ENCODE measurements at places on chromosomes 2 and 18. TPM values are rescaled to one million over a fixed set of nuclear protein-coding genes. Genes with fewer than 3 reads are reported as not detected.

DNA sequence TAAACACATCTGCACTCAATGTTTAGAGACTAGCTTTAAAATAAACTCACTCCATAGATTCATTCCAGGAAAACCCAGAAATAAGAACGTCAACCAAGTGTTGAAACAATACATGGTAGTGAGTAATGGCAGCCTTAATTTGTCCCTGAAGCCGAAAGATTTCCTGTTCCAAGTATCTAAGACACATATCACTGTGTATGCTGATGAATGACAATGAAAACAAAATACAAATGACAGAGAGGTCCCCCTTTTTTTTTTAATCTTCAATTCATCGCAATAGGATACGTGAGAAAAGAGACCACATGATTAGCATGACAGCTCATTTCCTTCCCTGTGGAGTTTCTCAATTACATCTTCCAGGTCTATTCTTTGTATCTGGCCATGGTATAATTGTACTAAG, 160.5 kb upstream of the STK17B start:
- no peak for DNase-seq

GRCh38 chr2:169080250-169081069, 11.1 kb downstream of the DHRS9 start:
- DNase-seq = no peak

- DNase-seq = no peak
Measured at GRCh38 chr18:60215432-60215831, 157.1 kb downstream of the MC4R start.

GRCh38 chr2:224469374-224469964, 67.6 kb upstream of the FAM124B start:
- no peak for DNase-seq

GRCh38 chr2:240796543-240797499, 23.2 kb downstream of the KIF1A start:
- DNase-seq = no peak

Gene C2orf78
- total RNA-seq = not detected

Gene CIB4
- not detected for total RNA-seq
